ENCODE measurements at places on chromosomes 4 and X.

GRCh38 chr4:179709961-179710624 lies 2267.9 kb upstream of the AGA start:
- no peak for DNase-seq

GRCh38 chr4:13298655-13299054 lies 185.5 kb downstream of the RAB28 start:
- DNase-seq, result no peak

DNA sequence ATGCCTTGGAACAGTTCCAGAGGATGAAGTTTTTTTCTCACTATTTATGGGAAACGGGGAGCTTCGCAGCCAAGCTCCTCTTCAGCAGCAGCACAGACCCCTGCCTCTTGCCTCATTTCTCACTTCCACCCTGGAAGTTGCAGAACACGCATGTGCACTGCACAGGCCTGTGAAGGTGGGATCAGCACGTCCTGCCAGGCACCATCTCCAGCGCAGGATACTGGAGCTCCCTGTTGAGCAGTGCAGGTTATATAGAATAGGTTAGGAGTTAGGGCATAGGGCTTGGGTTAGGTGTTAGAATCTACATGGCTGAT lies 110.1 kb upstream of the CENPE start:
- no peak for DNase-seq

GRCh38 chr4:157204634-157205244 lies 15.8 kb upstream of the GRIA2 start:
- no peak for DNase-seq

GRCh38 chr4:2785613-2786012 lies 7.3 kb upstream of the SH3BP2 start:
- DNase-seq, result no peak
